NCI-H1417 treated with DMSO at 0.1 percent for 48 hours (cell line): ENCODE measurements at places on chromosomes 6 and 20.

DNA sequence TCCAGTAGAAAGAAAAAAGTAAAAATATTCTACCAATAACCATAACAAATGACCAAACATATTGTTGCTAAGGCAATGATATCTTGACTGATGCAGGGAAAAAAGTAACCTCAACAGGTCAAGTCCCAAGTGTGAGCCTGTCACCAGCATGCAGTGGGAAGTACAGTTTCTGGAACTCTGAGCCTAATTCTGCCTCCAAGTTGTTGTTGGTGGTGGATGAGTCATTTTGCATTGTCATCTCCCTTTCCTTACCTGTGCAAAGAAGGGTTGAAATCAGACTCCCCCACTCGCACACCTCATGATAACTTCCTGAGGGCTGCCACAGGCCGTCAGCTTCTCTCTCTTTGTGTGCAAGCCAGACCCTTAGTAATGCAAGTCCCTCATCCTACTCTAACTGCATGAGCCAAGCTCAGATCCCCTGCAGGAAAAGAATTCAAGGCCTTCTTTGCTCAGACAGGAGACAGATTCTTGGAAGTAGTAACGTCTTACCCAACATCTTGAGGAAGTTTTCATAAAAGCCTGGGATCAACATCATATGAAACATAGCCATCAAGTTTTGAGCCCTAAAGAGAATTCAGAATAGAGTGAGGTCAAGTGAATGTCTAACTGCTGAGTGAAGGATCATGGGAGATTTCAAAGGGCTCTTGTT, 207.6 kb upstream of the FOXA2 start:
- no peak for DNase-seq

DNA sequence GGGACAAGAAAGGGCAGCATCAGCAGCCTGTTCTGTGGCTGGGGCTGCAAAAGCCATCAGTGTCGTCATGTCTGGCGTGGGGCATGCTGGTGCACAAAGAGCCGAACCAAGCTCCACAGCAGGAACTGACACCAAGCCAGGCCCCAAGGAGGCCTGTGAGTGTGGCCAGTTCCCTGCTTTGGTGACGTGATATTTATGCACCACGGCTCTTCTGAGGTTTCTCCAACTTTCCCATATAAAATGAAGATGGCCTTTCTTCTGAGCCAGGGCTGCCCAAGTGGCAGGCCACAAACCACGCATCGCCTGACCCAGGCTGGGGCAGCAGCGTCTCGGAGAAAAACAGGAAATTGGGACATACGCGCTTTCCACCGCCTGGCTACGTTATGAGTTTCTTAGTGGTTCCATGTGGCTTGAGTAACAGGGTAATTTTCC, 109.9 kb downstream of the RIN2 start:
- no peak for DNase-seq

DNA sequence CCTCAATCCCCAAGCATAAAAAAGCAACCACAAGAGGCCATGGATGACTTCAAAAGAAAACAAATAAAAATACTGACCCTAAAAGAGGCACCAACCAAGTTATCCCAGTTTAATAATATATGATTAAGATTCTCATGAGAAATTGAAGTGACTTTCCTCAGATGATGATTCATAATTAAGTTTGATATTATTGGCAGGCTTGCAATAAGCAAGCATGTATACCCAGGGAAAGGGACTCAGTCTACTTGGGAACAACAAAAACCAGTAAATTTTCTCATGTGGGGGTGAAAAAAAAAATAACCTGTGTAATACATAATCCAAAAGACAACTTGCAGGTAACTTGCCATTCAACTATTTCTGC, 19.6 kb downstream of the JAG1 start:
- DNase-seq: no peak

GRCh38 chr6:163314791-163315470, 99.6 kb upstream of the QKI start:
- no peak for DNase-seq

- DNase-seq: no peak
Observed at GRCh38 chr20:10876558-10876957, 202.8 kb upstream of the JAG1 start.

GRCh38 chr6:15322781-15323536, 77.1 kb downstream of the JARID2 start:
- DNase-seq: no peak

GRCh38 chr6:74973591-74973990, 232.3 kb downstream of the COL12A1 start:
- no peak for DNase-seq
